Activated naive CD4-positive, alpha-beta T cell treated with anti-CD3 and anti-CD28 coated beads, Interleukin-2, amount 10 ng/mL, durations not matched to agents 7 days and 5 days (primary cell): ENCODE measurements at places on chromosomes 7 and 10.

DNA sequence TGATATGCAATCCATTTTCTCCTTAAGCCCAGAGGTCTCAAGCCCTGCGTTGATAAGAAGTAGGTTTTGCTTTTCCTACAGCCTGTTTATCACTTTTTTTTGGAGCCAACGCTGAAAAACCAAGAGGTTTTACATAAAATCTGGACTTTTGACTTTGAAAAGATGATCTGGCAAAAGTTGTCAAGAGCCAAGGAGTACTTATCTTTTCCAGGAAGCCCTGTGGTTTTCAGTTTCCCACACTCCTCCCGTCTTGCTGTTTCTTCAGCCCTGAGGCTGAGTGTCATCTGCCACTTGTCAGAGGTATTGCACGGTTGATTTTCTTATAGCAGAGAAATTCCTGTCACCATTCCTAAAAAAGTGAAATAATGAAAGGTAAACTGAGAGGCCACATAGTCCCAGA, 108.7 kb downstream of the TYW1 start:
- peak overlapping the region; percentile 1 for H3K27ac ChIP-seq
- no peak overlapping the region for H3K4me3 ChIP-seq
- DNase-seq, result no peak
- H3K36me3 ChIP-seq, result peaks cover 37% of the 10 kb centered on the region

GRCh38 chr7:126659124-126659523, 593.6 kb downstream of the GRM8 start:
- H3K27me3 ChIP-seq, result no peaks in the 10 kb centered on the region
- H3K4me1 ChIP-seq, result no peaks in the 10 kb centered on the region
- no peak for DNase-seq
- no peaks in the 10 kb centered on the region for H3K36me3 ChIP-seq

- H3K36me3 ChIP-seq, result no peaks in the 10 kb centered on the region
- no peak overlapping the region for H3K4me3 ChIP-seq
- no peaks in the 10 kb centered on the region for H3K4me1 ChIP-seq
- H3K27ac ChIP-seq, result no peak overlapping the region
- peaks cover 4% of the 10 kb centered on the region for H3K27me3 ChIP-seq
Measured at GRCh38 chr7:78770422-78771410, 682.8 kb downstream of the MAGI2 start.

DNA sequence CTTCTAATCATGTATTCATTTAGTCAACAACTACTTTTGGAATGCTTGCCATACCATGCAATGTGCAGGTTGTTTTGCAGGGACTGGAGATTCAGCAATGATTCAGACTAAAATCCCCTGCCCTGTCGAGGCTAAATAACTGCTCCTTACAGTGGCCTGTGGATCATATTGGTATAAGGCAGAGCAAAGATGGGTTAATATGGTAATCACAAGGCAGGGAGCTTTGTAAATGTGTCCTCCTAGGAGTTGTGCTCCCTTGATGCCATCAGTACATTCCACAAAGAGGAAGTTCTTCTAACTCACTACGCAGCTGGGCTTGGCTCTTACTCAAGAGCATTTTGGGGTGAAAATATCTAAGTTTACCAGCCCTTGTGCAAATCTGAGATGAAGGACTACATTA, 614 bp upstream of the IFIT2 start:
- peaks cover 20% of the 10 kb centered on the region for H3K27me3 ChIP-seq
- H3K36me3 ChIP-seq, result peaks cover 23% of the 10 kb centered on the region
- DNase-seq, result no peak
- peak overlapping the region; percentile 80 for H3K4me3 ChIP-seq

- no peaks in the 10 kb centered on the region for H3K36me3 ChIP-seq
- H3K27ac ChIP-seq, result no peak overlapping the region
- H3K27me3 ChIP-seq, result no peaks in the 10 kb centered on the region
- no peak for DNase-seq
- no peak overlapping the region for H3K4me3 ChIP-seq
Measured at GRCh38 chr10:51117794-51118193, 43.5 kb downstream of the PRKG1 start.

DNA sequence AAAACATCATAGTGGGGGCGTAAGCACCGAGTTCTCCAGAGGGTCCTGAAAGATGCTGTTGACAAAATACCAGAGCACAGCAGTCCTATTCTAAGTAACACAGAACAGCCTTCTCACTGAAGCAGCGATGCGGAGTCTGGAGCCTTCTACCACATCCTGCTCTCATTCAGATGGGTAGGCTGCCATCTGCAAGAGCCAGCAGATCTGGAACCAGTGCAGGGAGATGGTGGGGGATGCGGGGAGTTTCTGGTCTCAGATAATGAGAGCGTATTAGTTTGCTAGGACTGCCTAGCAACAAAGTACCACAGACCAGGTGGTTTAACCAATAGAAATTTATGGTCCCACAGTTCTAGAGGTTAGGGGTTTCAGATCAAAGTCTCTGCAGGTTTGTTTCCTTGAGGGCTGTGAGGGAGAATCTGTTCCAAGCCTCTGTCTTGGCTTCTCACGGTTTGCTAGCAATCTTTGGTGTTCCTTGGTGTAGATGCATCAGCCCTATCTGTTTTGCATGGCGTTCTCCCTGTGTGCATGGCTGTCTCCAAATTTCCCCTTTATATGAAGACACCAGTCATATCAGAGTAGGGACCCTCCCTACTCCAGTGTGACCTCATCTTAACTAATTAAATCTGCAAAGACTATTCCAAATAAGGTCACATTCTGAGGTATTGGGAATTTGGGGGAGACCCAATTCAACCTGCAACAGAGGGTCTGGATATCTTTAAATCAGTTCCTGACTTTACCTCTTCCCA, 52.0 kb upstream of the STEAP1B start:
- DNase-seq, result no peak
- no peaks in the 10 kb centered on the region for H3K36me3 ChIP-seq
- peaks cover 25% of the 10 kb centered on the region for H3K4me1 ChIP-seq
- H3K27ac ChIP-seq, result no peak overlapping the region
- peaks cover 81% of the 10 kb centered on the region for H3K27me3 ChIP-seq

- H3K27ac ChIP-seq, result no peak overlapping the region
- H3K4me1 ChIP-seq, result no peaks in the 10 kb centered on the region
- H3K4me3 ChIP-seq, result no peak overlapping the region
- DNase-seq, result no peak
- H3K27me3 ChIP-seq, result peaks cover 4% of the 10 kb centered on the region
Measured at GRCh38 chr7:28766359-28766758, 191.8 kb downstream of the TRIL start.

GRCh38 chr10:108388706-108389105, 1224.2 kb upstream of the SORCS1 start:
- no peak overlapping the region for H3K27ac ChIP-seq
- H3K36me3 ChIP-seq, result no peaks in the 10 kb centered on the region
- no peak overlapping the region for H3K4me3 ChIP-seq
- no peak for DNase-seq
- H3K4me1 ChIP-seq, result no peaks in the 10 kb centered on the region

GRCh38 chr7:90624225-90624911, 28.2 kb downstream of the CDK14 start:
- H3K27ac ChIP-seq, result no peak overlapping the region
- H3K4me3 ChIP-seq, result no peak overlapping the region
- no peak for DNase-seq
- no peaks in the 10 kb centered on the region for H3K27me3 ChIP-seq
- no peaks in the 10 kb centered on the region for H3K36me3 ChIP-seq
- H3K4me1 ChIP-seq, result no peaks in the 10 kb centered on the region

- H3K4me1 ChIP-seq, result peaks cover 2% of the 10 kb centered on the region
- no peak overlapping the region for H3K27ac ChIP-seq
- DNase-seq, result no peak
- peaks cover 22% of the 10 kb centered on the region for H3K27me3 ChIP-seq
- H3K4me3 ChIP-seq, result no peak overlapping the region
Measured at GRCh38 chr7:1200045-1200444, 32.6 kb upstream of the UNCX start.

DNA sequence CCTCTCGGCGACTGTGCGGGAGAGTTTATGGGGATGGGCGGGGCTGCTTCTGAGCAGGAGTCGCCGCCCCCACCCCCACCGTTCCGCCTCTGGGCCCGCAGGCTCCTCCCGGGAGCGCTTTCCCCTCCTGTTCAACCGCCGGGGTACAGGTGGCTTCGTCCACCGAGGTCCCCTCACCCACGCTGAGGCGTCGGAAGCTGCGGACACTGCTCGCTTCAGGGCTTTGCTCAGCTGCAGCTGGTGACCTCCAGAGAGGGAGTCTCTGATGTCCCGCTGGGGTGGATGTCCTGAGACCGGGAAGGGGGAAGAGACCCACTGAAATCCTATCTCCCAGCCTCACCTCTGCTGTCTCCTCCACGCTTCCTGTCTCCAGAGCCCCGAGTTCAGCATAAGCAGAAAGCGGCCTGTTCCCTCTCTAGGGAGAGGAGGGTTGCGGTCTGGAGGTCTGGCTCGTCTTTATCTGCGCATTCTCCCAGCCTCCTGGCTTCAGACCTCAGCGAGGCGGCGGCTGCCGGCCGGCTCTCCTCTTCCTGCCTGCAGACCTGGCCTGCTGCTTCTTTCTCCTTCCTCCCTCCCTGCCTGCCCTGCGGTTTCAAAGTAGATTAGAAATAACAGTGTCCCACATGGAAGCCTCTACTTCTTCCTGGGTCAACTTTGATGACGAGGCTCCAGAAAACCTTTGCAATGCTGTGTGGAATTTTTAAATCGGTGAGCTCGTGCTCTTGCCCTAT, 1.8 kb downstream of the CYP2E1 start:
- H3K27ac ChIP-seq, result peak overlapping the region; percentile 49
- H3K4me1 ChIP-seq, result peaks cover 18% of the 10 kb centered on the region
- DNase-seq, result no peak
- peak overlapping the region; percentile 33 for H3K4me3 ChIP-seq
- peaks cover 2% of the 10 kb centered on the region for H3K36me3 ChIP-seq

GRCh38 chr7:23235813-23236221, 10.8 kb upstream of the GPNMB start:
- no peak overlapping the region for H3K27ac ChIP-seq
- H3K4me3 ChIP-seq, result no peak overlapping the region
- no peaks in the 10 kb centered on the region for H3K36me3 ChIP-seq
- no peaks in the 10 kb centered on the region for H3K27me3 ChIP-seq
- peaks cover 2% of the 10 kb centered on the region for H3K4me1 ChIP-seq
- DNase-seq, result no peak

GRCh38 chr7:50557099-50557498, 8.1 kb downstream of the DDC start:
- no peaks in the 10 kb centered on the region for H3K4me1 ChIP-seq
- no peak for DNase-seq
- H3K27me3 ChIP-seq, result peaks cover 48% of the 10 kb centered on the region

DNA sequence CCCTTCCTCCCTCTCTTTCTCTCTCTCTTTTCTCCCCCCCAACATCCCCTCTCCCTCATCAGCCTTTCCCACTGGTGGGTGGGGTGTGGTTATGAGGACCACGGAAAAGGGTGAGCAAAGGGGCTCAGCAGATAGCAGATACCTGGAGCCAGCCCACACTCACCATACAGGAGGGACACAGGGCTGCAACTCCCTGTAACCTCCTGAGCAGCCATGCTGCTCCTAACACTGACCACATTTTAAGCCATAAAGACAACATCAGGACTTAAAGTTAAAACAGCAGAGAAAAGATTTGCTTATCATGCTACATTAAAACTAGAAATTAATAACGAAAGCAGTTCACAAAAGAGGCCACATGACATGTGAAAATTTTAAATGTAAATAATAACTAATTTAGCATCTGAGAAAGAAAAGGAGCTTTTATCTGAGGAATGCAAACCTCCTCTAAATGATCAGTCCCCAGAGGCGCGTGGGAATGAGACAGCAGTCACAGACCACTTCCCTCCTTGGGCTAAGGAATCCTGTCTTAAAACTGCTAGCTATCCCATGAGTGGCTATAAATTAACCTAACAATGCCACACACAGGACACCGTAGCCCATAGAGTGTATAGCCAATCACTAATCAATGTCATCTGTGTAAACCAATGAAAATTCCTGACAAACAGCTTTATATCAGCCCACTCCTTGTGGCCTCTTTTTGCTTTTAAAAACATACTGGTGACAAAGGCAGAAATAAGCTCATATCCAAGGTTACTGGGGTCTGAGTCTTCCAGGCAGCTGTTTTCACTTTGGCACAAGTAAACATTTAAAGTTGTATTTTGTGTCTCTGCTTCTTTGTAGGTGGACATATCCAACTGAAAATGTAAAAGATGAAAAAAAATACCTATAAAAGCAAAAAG, 33.3 kb downstream of the PKD1L1 start:
- peaks cover 4% of the 10 kb centered on the region for H3K27me3 ChIP-seq
- no peak overlapping the region for H3K27ac ChIP-seq
- DNase-seq, result no peak
- no peak overlapping the region for H3K4me3 ChIP-seq
- no peaks in the 10 kb centered on the region for H3K36me3 ChIP-seq
- no peaks in the 10 kb centered on the region for H3K4me1 ChIP-seq

- no peaks in the 10 kb centered on the region for H3K36me3 ChIP-seq
- H3K4me3 ChIP-seq, result no peak overlapping the region
- H3K27me3 ChIP-seq, result no peaks in the 10 kb centered on the region
- no peaks in the 10 kb centered on the region for H3K4me1 ChIP-seq
Measured at GRCh38 chr7:95736635-95737034, 35.7 kb upstream of the DYNC1I1 start.

DNA sequence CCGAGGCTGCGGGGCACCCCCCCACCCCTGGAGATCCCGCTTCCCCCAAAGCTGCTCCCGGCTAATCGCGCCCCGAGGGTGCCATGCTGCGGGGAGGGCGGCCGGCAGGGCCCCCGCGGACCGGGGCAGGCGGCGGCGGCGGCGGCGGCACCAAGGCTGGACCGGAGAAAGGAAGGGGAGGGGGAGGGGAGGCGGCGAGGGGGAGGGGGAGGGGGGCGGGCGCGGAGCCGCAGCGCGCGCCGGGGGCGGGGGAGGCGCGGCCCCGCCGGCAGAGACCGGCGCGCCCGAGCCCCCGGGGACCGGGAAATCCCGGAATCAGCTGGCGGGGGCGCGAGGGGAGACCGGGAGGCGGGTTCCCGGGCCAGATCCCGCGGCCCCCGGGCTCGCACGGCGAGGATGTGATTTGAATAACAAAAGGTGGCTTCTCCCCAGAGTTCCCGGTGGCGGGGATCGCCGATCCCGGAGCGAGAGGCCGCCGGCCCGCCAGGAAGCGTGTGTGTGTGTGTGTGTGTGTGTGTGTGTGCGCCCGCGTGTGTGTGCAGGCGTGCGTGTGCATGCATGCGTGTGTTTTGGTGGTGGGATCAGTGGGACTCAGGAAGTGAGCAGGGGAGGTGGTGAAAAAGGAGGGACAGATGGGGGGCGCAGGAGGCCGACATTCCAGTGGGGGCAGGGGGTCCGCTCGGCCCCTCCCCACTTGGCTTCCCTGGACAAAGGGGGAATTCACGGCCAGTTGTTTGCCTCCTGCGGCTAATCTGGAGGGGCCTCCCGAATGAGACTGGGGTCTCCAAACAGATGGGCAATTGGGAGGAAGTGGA, 99.5 kb downstream of the HIP1 start:
- peak overlapping the region; percentile 78 for H3K4me3 ChIP-seq
- peak; percentile 45 for DNase-seq
- no peaks in the 10 kb centered on the region for H3K36me3 ChIP-seq

DNA sequence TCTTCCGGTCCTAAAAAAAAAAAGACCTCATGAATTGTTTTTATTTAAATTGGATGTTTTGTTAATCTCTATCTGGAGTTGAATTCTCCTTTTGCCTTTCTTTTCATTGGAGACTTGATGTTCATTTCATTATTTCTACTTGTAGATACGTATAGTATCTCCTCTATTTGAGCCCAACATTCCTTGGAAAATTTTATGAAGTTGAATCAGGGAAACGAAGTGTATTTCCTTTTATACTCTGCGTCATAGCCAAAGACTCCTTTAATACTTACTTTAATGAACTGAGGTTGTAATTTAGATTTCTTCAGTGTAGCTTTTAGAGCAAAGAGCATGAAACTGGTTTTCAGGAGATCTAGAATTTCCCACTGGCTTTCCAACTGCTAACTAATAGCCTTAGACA, 132.4 kb downstream of the KIAA1217 start:
- H3K27me3 ChIP-seq, result no peaks in the 10 kb centered on the region
- no peak overlapping the region for H3K4me3 ChIP-seq
- no peaks in the 10 kb centered on the region for H3K4me1 ChIP-seq
- no peaks in the 10 kb centered on the region for H3K36me3 ChIP-seq
- DNase-seq, result no peak
